ENCODE measurements at places on chromosomes 4 and X. TPM values are rescaled to one million over a fixed set of nuclear protein-coding genes. Genes with fewer than 3 reads are reported as not detected.
A peak's percentile ranks its signal among the peaks of the same experiment; 100 is the strongest.

- no peaks in the 10 kb centered on the region for H3K4me1 ChIP-seq
- no peak overlapping the region for H3K27ac ChIP-seq
- H3K36me3 ChIP-seq: no peaks in the 10 kb centered on the region
- no peak overlapping the region for H3K4me3 ChIP-seq
- H3K27me3 ChIP-seq: no peaks in the 10 kb centered on the region
Measured at GRCh38 chr4:33302321-33302720, 2582.2 kb downstream of the PCDH7 start.

AWAT2 gene
- total RNA-seq: not detected

NLGN3 gene
- 0.84 TPM for total RNA-seq

DNA sequence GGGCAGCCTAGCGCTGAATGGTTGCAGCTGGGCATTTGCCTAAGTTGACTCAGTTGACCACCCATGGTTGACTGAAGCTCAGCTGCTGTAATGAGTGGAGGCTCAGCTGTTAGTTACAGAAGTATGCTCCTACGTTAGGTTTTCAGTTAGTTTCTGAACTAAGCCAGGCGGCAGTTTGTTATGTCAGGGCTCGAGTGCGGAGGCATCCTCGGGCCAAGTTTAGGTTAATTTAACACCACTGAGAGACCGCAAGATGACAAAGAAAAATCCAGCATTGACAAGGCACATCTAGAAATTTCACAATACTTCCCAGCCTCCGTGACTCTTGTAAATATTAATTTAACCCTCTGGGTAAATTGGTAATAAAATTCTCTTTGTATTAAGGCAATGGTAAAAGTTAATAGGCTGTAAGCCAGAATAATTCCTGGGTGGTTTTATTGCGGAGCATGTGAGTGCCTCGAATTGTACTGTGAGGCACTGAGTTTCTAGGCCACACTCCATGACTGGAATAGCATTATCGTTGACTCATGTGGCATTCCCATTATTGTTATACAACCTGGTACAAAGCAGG is 33.1 kb upstream of the CDKN2AIP start:
- no peaks in the 10 kb centered on the region for H3K36me3 ChIP-seq
- no peak for DNase-seq
- no peaks in the 10 kb centered on the region for H3K4me1 ChIP-seq
- no peak overlapping the region for H3K4me3 ChIP-seq
- H3K27ac ChIP-seq: no peak overlapping the region
- H3K27me3 ChIP-seq: no peaks in the 10 kb centered on the region

RPS6KA6 gene
- total RNA-seq: 8.5 TPM

GRCh38 chr4:38313999-38314561 is 349.9 kb upstream of the KLF3 start:
- no peaks in the 10 kb centered on the region for H3K36me3 ChIP-seq
- peak; percentile 58 for DNase-seq
- peaks cover 20% of the 10 kb centered on the region for H3K4me1 ChIP-seq

MGAT4D gene
- not detected for total RNA-seq

DNA sequence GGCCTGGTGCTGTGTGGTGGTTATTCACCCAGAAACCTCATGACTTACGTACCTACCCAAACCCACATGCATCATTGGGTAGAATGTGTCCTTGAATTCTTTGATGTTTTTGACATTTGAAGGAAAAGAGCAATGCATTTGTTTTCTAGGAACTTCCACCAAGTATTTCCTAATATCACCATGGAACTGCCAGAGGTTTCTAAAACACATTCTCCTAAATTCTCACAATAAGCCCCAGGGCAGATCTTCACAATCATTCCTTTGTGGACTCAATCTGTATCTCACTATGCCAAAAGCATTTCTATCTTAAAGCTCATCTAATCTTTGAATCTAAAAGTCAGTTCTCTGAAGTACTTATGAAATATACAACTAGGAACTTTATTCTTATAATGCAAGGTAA is 8.3 kb upstream of the ODAM start:
- DNase-seq: no peak
- no peaks in the 10 kb centered on the region for H3K27me3 ChIP-seq
- no peaks in the 10 kb centered on the region for H3K4me1 ChIP-seq
- no peak overlapping the region for H3K4me3 ChIP-seq
- no peaks in the 10 kb centered on the region for H3K36me3 ChIP-seq

DNA sequence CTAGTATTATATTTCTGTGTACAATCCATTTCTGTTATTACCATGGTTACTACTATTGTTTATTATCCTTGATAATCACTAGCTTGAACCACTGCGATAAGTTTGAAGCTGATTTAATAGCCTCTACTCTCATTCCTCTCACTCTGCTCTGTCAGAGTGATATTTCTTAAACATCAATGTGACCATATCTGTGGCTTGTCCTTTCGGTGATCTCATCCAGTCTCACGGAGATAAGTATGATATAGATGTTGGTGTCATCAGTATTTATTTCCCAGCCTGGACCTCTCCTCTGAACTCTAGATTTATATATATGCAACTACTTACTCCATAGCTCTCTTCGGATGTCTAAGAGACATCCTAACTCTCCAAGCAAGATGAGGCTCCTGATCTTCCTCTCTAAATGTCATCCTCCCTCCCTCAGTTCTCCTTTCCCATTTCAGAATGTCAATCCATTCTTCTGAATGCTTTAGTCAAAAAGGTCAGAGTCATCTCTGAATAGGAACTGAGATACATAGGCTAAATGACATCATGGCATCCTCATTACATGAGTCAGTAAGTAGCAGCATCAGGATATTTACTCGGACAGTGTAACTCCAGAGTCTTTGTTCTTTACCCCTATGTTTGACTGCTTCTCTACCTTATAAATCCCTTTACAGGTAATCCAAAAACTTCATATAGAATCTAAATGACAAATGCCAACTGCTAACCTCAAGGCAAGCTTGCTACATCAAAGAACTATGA is 129.5 kb downstream of the PACRGL start:
- no peak overlapping the region for H3K4me3 ChIP-seq
- H3K27ac ChIP-seq: no peak overlapping the region
- H3K36me3 ChIP-seq: no peaks in the 10 kb centered on the region
- DNase-seq: no peak
- H3K27me3 ChIP-seq: no peaks in the 10 kb centered on the region

- DNase-seq: no peak
- no peaks in the 10 kb centered on the region for H3K4me1 ChIP-seq
- no peak overlapping the region for H3K4me3 ChIP-seq
- H3K36me3 ChIP-seq: no peaks in the 10 kb centered on the region
- no peak overlapping the region for H3K27ac ChIP-seq
Measured at GRCh38 chr4:160983035-160983434, 1180.8 kb downstream of the FSTL5 start.

GRCh38 chr4:56757261-56757746 is 64.2 kb downstream of the SPINK2 start:
- H3K27me3 ChIP-seq: no peaks in the 10 kb centered on the region
- no peaks in the 10 kb centered on the region for H3K36me3 ChIP-seq
- H3K27ac ChIP-seq: peak overlapping the region; percentile 95
- peaks cover 24% of the 10 kb centered on the region for H3K4me1 ChIP-seq
- no peak overlapping the region for H3K4me3 ChIP-seq
- DNase-seq: peak; percentile 63

POLN gene
- 3.6 TPM for total RNA-seq

GIMD1 gene
- not detected for total RNA-seq

DNA sequence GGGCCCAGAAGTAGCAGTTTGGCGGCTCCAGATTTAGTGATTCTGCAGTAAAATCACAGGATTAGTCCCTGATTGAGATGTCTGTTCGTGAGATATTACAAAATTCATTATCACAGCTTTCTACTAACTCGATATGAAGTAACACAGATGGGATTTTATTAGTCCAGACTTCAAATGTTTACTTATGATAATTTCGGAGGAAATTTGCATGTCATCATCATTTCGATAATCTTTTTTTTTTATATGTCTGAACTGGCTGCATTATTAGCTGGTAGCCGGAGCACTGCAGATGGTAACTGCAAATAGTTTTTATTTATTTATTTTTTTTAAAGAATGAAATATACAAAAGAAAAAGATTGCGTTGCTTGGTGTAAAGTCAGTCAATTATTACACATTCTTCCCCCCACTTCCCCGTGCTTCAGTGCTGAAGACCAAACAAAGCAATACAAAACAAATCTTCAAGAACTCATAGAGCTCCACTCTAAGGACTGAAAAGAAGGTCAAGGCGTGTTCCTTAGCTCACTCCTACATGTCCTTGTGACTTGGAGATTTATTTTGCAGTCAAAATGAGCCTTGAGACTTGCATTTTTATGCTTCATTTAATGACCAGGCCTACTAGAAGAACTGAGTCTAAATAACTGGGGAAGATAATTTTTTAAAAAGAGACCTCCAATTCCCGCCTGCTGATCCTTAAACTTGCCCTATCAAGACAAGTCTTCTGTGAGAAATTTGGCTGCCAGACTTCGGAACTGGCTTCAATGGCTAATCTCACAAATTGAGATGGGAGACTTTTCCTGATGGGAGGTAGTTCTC is 11.7 kb upstream of the PITX2 start:
- no peak overlapping the region for H3K27ac ChIP-seq
- no peak overlapping the region for H3K4me3 ChIP-seq
- no peaks in the 10 kb centered on the region for H3K36me3 ChIP-seq
- H3K4me1 ChIP-seq: peaks cover 12% of the 10 kb centered on the region
- no peak for DNase-seq
- H3K27me3 ChIP-seq: peaks cover 93% of the 10 kb centered on the region

DNA sequence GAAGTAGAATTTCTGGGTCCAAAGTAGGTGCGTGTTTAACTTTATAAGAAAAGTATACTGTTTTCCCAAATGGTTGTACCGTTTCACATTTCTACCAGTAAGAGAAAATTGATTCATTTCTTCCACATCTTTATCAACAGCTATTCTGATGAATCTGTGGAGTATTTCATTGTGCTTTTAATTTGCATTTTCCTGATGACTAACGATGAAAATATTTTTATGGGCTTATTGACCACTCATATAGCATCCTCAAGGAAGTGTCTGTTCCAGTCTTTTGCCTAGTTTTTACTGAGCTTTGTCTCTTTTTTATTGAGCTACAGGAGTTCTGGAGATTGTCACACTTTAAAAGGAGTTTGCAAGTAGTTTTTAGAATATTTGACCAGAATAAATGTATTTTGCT is 92.6 kb downstream of the ASB9 start:
- DNase-seq: no peak
- no peaks in the 10 kb centered on the region for H3K27me3 ChIP-seq

DNA sequence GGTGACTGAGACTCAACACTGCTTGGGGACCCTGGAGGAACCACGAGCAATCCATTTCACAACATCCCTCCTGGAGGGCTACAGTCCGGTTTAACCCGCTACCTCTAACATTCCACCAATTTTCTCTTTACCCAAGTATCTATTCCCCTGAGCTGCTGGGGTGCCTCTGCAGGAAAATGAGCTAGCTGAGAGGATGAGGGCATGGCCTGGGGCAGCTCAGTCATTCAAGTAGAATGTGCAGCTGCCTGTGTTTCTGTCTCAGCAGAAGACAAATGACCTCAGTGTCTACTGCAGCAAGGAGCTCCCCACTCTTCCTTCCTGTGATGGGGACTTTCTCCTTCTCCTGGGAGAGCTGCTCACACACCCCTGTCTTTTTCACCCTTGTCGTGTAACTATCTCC is 120.8 kb downstream of the ZNF518B start:
- no peaks in the 10 kb centered on the region for H3K36me3 ChIP-seq
- H3K4me1 ChIP-seq: no peaks in the 10 kb centered on the region
- DNase-seq: no peak
- H3K4me3 ChIP-seq: no peak overlapping the region

DNA sequence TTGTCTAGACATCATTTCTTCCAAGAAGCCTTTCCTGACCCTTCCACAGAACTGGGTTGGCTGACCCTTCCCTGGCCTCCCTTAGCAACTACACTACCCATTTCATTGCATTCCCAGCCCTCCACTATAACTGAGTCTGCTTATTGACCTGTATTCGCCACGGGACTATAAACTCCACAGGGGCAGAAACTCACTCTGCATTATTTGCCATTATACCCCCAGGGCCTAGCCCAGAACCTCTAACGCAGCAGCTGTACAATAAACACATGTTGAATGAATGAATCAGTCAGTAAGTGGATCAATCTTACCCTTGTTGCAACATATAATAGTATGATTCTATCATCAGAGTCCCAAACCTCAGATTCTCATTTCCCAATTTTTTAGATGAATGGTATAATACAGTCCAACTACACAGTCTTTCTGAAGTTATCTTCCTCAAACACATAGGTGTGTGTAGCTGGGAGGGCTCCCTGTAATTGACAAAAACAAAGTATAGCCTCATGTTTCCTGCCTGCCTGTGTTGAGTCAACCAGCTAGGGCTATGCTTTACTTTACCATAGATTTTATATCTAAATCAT is 209.3 kb downstream of the CHIC2 start:
- H3K4me1 ChIP-seq: peaks cover 27% of the 10 kb centered on the region
- no peak overlapping the region for H3K4me3 ChIP-seq
- no peaks in the 10 kb centered on the region for H3K36me3 ChIP-seq
- DNase-seq: peak; percentile 65
- no peaks in the 10 kb centered on the region for H3K27me3 ChIP-seq
- H3K27ac ChIP-seq: peak overlapping the region; percentile 29

- DNase-seq: peak; percentile 75
- peaks cover 14% of the 10 kb centered on the region for H3K4me1 ChIP-seq
- peak overlapping the region; percentile 70 for H3K4me3 ChIP-seq
- H3K36me3 ChIP-seq: peaks cover 2% of the 10 kb centered on the region
- no peaks in the 10 kb centered on the region for H3K27me3 ChIP-seq
- peak overlapping the region; percentile 86 for H3K27ac ChIP-seq
Measured at GRCh38 chr4:15479089-15479912, 9.6 kb downstream of the CC2D2A start.

Measured in astrocyte (in vitro differentiated cells and primary cell).